ENCODE measurements at places on chromosomes 11 and 22.

DNA sequence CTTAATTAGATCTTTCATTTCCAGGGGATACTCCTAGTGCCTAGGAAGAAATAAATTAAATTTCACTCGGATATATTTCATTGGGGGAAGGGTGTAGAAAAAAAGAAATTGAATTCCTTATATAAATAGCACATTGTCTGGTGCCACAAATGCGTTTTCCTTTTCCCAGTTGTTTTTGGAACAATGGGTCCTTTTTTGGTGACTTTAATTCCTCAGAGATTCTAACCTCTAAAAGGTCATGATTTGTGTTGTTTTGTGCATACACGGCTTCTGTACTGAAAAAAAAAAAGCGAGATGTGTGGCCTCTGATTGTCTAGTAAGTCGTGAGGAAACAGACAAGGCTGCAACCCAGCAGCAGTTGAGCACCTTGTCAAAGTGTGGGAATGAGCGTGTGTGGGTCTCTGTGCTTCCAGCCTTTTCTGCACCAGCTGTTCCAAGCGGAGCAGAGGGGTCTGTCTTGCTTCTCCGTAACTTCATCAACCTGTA lies 64.5 kb upstream of the CRTAM start:
- no peak for DNase-seq

DNA sequence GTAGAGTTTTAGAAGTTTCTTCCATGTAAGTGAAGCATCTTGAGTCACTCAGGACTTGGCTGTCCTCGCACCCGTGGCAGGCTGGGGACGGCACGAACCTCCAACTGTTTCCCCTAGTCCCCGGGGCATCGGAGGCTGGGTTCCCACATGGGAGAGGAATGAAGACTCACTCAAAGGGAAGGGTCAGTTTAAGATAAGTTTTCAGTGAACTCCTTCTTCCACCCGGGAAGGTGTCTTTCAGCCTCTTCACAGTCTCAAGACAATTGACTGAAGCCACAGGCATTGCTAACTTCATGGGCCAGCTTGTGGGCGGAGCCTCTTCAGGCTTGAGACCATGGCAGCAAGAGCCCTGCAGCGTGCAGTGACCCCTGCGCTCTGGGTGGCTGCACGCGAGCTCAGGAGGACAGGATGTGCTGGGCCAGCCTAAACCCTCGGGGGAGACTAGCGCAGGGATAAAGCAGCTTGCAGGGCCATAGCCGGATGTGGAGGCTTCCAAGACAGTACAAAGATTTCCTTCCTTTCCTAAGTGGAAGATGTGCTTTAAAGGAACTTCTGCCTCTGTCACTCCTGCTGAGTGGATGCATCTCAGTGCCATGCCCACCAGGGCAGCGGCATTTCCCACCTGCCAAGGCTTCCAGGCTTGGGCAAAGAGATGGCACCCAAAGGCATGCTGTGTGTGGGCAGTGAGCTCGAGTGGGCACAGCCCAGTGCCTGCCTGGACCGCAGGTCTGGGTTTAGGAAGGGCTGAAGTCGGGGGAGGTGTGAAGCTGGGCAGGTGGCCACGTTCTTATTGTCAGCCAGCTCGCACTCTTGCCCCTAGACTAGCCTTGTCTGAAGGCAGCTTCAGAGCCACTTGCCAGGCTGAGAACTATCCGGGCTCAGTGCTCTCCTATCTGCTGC lies 32.9 kb downstream of the PPIL2 start:
- no peak for DNase-seq

- no peak for DNase-seq
Measured at GRCh38 chr11:86415026-86415425, 40.3 kb downstream of the CCDC81 start.

DNA sequence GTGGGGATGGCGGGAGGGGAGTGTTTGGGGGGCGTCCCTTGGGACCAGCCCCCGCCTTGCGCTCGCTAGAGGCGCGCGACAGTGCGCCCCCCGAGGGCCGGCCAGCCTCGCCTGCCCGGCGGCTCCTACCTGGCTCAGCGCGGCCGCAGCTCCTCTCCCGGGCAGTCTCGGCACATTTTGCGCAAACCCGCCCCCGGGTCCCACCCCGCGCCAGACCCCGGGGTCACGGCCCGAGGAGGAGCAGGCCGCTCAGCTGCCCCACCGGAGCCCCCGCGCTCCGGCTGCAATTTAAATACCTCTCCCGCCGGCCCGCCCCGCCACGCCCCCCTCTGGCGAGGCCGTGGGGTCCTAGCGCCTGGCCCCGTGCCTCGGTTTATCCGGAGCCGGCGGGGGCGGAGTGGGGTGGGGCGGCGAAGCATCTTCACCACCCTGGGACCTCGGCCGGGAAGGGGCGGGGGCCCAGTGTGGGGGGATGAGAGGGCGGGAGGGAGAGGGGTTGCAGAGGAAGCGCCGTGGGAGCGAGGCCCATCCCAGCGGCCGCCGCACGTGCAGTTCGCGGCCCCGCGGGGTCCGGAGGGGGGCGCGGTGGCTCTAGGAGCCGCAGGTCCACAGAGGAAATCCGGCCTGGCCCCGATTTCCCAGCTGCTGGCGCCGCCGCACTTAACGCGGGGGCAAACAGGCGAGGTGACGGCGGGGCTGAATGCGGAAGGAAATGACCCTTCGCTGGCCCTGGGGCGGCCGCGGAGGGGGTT lies at the start of gene LRRC32:
Gene LRRC32 (minus strand): TSS at position 263 of the 752 bp plus-strand sequence. CDS start 4,793 bp downstream, outside the sequence.
- DNase-seq: no peak

- DNase-seq: no peak
Measured at GRCh38 chr11:44865866-44866272, 84.8 kb downstream of the TP53I11 start.

DNA sequence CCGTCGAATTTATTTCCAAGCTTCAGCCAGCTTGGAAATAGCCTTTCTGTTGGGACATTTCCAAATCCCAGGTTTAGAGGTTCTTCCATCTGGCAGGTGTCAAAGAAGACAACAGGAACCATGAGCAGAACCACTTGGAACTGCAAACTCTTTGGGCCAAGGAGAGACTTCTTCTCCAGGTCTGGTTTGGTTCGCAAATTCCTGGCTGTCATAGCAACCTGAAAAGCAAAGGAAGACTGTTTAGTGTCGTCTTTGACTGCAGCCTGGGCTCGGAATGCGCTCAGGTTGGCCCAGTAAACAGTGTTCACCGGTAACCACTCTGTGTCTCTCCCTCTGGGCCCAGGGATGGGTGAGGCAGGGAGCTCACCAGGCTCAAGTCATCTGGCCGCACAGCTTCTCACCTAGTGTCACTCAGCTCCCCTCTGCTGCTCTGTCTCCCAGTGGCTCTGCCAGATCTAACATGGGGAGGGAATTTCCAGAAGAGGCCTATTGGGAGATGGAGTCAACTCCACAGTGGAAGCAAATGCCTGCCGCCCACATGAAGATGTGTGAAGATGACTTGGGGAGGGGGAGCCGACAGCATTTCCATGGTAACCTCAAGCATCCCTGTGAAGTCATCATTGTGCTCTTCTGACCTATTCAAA lies 11.9 kb upstream of the CLMP start:
- DNase-seq: no peak

DNA sequence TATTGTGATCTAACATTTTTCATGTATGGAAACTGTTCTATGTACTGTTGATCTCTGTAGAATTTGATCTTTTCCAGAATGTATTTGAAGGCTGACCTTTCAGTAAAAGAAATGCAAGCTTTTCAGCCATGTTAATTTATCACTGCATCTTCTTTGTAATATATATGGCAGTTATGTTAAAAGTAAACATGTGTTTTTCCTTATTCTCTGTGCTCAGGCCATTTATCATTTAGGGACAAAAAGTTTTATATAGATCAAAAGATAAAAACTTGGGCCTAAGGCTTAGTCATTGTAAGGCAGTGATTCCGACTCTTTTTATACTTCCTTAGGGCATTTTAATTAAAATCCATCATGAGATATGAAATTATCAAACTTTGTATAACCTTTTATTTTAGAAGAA lies 48.7 kb downstream of the KDM2A start:
- no peak for DNase-seq

DNA sequence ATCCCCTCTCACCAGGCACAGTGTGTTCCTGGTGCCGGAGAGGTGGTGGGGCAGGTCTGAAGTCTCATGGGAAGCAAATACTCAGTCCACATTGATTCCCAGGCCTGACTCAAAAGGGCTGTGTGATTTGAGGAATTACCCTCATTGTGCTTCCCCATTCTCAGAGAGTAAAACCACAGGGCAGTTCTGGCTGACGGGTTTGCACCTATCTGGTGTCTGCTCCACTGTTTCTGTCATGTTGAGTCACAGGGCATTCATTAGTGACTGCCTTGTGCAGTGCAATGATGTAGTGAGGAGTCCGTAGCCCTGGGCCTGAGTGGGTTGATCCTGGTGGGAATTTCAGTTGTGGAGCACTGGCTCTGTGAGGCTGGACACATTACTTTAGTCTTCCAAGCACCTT lies 85.2 kb upstream of the ARHGAP20 start:
- DNase-seq: no peak

DNA sequence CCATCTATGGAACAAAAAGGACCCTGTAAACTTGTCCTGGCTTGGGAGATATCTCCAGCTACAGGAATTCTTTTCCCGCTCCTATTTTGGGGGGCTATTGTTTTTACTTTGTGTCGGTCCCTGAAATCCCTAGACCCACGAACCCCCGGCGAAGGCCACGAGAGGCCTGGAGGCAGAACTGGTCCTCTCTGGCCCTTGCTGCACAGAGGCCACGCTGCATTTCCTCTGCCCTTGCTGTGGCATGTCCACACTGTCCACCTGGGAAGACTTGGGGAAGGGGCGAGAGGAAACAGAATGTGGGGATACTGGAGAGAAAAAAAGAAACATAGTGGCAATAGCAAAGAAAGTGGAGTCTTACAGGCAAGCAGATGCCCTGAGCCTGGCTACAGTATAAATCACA lies 2.3 kb upstream of the ANO1 start:
- DNase-seq: no peak

GRCh38 chr11:108534274-108534882 lies 36.2 kb upstream of the POGLUT3 start:
- no peak for DNase-seq

GRCh38 chr11:86403458-86403857 lies 28.8 kb downstream of the CCDC81 start:
- DNase-seq: no peak

- no peak for DNase-seq
Measured at GRCh38 chr11:6298605-6299004, 21.7 kb downstream of the CAVIN3 start.

DNA sequence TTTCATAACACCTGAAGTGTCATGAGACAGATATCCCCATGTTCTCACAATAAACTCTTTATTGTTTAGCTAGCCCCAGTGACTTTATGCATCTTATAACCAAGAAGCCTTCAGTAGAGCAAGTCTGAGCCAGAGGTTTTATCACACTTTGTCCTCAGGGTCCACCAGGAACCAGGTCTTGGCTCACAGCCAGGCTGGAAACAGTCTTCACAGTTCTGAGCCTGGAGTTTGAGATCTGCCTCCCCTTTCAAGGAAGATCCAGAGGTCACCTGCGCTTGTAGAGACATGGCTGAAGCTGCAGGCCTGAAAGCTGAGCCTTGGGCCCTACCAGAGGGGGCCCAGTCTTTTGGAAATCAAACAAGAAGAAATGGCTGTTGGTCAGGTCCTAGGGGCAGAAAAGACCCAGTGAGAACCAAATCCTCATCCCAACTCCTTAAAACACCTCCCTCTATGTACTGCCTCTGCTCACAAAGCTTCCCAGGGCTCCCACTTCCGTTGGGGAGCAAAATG lies 3.5 kb downstream of the RRP8 start:
- DNase-seq: no peak

GRCh38 chr22:35150183-35151107 lies 84.5 kb downstream of the ISX start:
- DNase-seq: peak; percentile 3

- no peak for DNase-seq
Measured at GRCh38 chr11:129248618-129249017, 56.5 kb upstream of the ARHGAP32 start.

DNA sequence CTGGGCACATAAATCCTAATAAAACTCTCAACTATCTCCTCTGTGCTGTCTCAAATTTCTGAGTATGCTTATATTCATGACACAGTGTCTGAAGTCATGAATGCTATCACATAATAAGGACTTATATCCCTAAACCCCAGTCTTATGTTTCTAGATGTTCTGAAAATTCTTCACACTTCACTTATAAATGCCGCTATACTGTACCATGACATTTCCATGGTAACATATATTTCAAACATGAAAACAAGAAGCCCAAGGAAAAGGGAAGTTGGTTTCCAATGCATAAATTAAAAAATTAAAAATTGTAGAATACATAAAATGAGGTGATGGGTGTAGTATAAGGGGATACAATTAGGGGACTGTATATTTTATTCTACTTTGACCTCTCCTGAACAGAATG lies 11.7 kb downstream of the GVQW3 start:
- no peak for DNase-seq

GRCh38 chr11:12271826-12272366 lies 105.5 kb upstream of the PARVA start:
- no peak for DNase-seq

DNA sequence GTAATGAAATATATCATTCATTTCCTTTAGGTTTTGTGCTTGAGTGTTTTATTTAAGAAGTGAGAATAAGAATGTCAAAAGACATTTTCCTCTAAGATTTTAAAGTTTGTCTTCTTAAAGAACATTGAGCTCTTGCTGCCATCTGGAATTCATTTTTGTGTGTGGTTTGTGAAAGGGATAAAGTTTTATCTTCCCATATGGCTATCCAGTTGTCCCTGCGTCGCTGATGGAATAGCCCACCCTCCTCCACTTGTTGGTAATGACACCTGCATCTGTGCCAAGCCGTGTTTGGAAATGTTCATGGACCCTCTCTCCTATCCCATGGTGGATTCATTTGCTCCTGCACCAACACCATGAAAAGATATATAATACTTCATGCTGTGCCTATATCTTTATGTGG lies 901.5 kb downstream of the BRD1 start:
- no peak for DNase-seq

- no peak for DNase-seq
Measured at GRCh38 chr11:120579611-120580031, 68.1 kb downstream of the GRIK4 start.

- DNase-seq: no peak
Measured at GRCh38 chr11:130407978-130408377, 20.4 kb downstream of the ADAMTS8 start.

GRCh38 chr22:38397189-38398085 lies 57.6 kb downstream of the KCNJ4 start:
- DNase-seq: no peak

DNA sequence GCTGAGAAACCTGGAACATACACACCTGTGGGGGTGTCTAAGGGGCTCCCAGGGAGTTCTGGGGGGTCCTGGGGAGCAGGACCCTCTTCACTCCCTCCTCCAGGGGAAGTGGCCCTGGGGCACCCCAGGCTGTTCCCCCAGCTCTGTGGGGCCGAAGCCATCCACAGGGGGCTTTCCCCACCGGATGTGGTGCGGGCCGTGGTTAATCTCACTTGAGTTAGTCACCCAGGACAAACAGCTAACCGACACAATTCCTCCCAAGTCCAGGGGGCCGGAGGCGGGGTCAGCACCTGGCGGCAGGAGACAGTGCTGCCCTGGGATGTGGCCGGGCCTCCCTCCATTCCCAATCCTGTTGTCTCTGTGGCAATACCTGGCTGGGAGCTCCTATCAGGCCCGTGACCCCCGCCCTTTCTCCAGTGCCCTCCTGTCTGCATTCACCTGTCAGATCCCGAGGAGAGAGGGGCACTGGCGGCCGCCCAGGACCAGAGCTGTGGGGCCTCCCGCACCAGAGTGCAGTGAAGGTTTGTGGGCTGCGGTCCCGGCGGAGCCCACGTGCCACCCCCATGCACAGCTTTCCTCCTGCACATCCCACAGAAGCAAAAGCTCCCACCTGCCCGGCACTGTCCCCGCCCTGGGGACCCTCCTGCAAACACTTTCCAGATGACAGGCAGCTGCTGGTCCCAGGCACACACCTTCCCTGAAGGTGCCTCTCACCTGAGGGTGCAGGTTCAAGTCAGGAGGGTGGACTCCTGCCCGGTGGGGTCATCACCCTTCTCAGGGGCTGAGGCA lies 5.2 kb upstream of the MUC5AC start:
- DNase-seq: no peak

All from stimulated activated CD8-positive, alpha-beta memory T cell treated with anti-CD3 and anti-CD28 coated beads, Interleukin-4, amount 100 ng/mL, for 1 hour (primary cell).